NCI-H1694 treated with DMSO at 0.1 percent for 48 hours (cell line): ENCODE measurements at places on chromosomes 5 and 9.

GRCh38 chr5:55997742-55998351 lies 3.1 kb upstream of the IL6ST start:
- DNase-seq, result no peak

GRCh38 chr5:32426440-32427151 lies 17.9 kb downstream of the ZFR start:
- no peak for DNase-seq

- DNase-seq, result peak; percentile 56
Measured at GRCh38 chr9:128124873-128125579, 2.5 kb downstream of the PTGES2 start.

DNA sequence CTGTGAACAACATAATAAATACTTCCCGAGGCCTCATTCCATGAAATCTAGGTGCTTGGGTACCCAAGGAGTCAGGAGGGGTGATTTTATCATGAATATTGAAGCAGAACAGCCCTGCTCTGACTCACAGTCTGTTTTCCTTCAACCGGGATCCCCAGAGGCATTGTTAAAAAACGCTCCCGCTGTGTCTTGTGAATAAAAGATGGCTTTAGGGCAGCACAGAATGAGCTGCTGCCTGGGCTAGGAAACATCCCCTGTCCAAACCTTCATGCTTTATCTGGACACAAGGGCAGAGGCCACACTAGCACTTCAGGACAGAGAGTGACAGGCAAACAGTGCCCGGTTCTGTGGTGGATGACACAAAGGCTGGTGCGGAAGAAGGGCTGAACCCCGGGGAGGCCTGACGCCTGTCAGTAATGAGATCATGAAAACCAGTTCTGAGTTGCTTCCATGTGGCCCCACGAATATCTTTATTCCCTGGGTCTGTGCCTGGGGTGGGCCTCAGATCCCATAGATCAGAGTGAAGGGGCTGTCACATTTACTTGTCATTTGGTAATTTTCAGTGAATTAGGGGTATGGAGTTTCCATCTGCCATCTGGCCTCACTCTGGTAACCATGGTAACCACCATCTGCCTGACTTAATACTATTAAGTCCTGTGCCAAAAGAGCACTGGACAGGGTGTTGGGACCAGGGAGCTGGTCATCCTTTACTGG lies 2.6 kb downstream of the IGFBPL1 start:
- DNase-seq, result peak; percentile 96

DNA sequence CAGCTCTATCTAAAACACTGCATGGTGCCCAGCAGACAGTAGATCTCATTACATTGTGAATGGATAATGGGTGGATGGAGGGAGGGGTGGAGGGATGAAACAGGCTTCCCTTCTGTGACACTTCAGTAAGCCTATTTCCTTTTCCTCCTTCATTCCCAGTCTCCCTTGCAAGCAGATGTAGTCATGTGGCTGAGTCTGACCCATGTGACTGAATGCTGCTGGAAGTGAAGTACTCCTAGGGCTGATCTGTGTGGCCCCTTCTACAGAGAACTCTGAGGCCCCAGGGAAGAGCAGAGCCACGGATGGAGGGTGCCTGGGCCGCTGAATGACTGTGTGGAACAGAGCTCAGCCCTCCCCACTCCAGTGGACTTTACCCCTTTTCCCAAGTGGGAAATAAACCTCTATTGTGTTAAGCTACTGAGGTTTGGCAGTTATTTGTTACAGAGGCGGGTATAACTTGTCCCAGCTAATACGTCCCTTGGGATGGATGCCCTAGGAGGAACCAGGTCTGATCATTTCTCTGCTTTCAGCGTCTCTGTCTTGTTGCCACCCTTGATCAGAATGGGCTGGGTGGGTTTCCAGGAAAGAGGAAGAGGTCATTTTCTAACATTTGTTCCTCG lies 176.1 kb upstream of the MVB12B start:
- DNase-seq, result no peak

- DNase-seq, result no peak
Measured at GRCh38 chr5:169350759-169351240, 49.9 kb upstream of the SLIT3 start.

GRCh38 chr5:142915813-142916424 lies 145.7 kb downstream of the ARHGAP26 start:
- DNase-seq, result peak; percentile 34

DNA sequence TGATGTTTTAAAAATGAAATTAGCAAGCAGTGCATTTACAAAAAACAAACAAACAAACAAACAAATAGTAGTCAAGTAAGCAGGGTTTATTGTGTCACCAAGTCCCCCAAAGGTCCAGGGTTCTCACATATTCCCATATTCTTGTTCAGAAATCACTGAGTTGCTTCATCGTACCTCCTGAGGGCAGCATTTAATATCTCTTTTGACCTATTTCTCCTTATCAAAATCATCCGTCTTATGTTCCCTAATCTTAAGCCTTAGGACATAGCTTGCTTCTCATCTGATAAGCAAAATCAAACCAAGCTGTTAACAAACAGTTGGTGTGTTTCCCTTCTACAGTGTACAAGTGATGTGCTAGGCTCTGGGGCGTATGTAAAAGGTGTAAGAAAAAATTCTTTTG lies 109.5 kb upstream of the MAN2A1 start:
- DNase-seq, result no peak

- no peak for DNase-seq
Measured at GRCh38 chr9:120366644-120367019, 213.3 kb downstream of the CDK5RAP2 start.

GRCh38 chr9:7216004-7216841 lies 458.4 kb downstream of the KDM4C start:
- no peak for DNase-seq
